Inflammatory macrophage treated with lipopolysaccharide for 1 hour (primary cell): ENCODE measurements at places on chromosomes 13 and 19.

GRCh38 chr13:113207890-113208420 is 514 bp downstream of the PCID2 start:
- peak; percentile 21 for DNase-seq

GRCh38 chr19:30314056-30314804 is 58.0 kb upstream of the ZNF536 start:
- no peak for DNase-seq

DNA sequence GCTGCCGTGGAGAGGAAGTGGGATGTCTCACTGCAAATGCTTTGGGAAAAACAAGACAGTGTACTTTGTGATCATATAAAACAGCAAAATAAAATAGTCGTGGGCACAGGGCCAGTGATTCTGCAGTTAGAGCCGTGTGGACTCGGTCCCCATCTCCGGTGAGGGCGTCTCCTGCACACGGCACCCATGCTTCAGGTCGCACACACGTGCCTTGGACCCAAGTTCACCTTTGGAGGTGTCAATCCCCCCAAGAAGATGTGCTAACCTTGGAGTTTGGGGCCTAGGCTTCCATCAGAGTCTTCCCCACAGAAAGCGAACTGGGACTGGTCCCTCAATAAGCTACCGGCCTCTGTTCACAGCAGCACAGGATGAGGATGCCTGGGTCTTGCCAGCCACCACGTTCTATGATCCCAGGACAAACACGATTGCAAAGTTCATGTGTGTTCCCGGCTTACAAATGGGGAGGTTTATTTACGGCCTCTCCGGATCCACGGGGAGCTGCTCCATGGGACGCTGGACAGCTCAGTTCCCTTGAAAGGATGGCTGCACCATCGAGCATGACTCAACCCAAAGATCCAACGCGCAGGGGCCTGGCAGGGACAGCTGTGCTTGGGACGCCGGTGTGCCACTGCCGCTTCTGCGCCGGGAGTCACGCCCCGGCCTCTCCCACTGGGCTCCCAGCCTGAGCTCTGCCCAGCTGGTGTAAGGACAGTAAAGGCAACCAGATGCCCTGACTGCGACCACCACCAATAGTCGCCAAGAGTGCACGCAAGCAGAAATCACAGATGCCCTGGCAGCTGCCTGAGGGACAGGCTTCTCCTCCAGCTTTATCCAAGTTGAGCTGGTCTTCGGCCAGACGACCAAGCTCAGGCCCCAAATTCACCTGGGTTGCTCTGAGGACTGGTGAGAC is 8.6 kb downstream of the GAS6 start:
- no peak for DNase-seq

GRCh38 chr19:535017-535835 is 3.7 kb downstream of the CDC34 start:
- no peak for DNase-seq

GRCh38 chr19:3135961-3136683 is at the start of gene GNA15:
Gene GNA15, plus strand, starts transcription at chr19:3136033. Its CDS starts 418 bp downstream, at chr19:3136451.
- peak; percentile 70 for DNase-seq
